ENCODE measurements at places on chromosomes 11 and 22.

DNA sequence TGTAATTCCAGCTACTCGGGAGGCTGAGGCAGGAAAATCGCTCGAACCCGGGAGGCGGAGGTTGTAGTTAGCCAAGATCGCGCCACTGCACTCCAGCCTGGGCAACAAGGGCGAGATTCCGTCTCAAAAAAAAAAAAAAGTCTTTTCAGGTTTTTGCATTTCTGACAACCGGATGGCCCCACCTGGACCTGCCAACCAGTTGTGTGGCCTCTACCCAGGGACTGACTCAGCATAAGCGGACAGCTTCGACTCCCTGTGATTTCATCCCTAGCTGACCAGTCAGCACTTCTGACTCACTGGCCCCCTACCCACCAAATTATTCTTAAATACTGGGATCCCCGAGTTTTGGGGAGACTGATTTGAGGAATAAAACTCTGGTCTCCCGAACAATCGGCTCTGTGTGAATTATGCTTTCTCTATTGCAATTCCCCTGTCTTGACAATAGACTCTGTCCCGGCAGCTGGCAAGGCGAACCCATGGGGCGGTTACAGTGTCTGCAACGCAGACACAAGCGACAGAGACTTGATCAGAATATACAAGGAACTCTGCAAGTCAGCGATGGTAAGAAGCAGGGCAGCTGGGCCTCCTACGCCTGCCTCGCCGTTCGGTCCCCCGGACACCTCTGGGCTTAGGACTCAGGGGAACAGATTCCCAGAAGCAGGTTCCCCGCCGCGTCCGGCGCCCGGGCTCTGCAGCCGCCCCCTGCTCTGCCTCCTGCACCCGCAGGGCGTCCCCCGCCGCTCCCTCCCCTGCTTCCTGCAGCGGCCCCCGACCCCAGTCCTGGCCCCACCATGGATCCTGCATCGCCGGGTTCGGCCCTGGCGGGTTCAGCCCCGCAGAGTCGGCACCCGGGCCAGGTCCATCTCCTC lies 741 bp upstream of the TALDO1 start:
- no peak for DNase-seq

DNA sequence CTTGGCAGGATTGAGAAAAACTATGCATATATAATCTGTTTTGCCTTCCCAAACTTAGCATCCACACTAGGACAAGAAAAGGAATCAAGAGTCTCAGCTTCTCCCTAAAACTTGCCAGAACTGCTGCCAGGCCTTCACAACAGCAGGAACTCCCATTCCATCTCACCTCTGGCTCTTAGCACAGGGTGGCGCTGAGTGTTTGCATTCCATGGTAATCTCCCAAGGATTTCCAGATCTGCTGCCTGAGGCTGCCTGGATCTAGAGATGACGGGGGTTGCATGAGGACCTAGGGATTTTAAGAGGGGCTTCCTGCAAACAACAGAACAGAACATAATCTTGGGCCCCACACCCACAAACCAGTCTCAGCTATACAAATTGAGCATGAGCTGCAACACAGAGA lies 87.1 kb upstream of the OPCML start:
- DNase-seq: no peak

DNA sequence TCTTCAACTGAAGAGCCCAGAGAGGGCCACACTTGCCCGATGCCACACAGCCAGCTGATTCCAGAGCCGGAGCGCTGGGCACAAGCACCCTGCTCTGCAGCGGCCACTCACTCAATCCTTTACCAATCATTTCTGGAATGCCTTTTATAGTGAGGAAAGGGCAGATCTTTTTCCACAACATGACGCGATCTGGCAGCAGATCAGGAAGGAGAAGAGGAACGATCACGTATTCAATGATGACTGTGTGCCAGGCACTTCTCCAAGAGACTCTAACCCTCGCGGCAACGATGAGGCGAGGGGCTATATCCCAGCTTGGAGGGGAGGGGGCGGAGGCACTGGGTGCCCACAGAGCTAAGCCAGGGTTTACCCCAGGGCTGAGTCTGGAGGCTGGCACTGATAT lies 56.3 kb upstream of the TCF20 start:
- no peak for DNase-seq

DNA sequence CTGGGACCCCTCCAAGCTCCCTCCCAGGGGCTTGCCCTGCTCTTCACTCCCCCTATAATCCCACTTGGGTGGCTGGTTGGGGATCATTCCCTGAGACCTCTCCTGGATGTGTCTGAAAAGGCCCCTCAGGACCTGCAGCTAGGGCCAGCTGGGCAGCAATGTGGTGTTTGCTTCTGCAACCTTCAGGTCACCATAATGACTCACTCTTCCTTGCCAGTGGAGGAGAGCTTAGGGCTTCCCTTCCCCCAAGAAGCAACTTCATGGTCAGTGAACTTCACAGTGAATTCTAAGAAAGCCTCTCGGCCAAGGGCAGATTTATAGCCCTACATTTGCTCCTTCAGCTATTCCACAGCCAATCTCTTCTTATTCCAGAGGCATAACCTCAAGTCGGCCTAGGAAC lies 45.1 kb upstream of the TSPAN18 start:
- no peak for DNase-seq

Data from effector memory CD8-positive, alpha-beta T cell (primary cell).